HuH-7 (cell line): ENCODE measurements at places on chromosomes 4 and X.

DNA sequence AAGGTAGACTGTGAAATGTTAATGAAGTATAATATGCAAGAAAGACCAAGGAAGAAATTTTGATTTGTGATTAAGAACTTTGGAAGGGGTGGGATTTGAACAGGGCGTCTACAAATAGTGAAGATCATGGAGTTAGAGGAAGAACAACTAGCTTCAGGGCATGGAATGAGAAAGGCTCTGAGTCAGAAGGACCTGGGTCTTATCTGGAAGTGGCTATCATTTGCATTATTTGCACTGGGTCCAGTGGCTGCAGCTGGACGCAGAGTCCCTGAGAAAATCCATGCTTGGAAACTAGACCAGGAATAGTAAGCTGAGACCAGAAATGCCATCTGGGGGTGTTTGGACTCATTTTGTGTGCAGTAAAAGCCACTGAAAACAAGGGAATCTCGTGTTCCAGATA is 4.3 kb upstream of the LIMCH1 start:
- no peak for DNase-seq

- DNase-seq = no peak
These were observed 99.4 kb upstream of the PUDP start for GRCh38 chrX:7247346-7247745.

DNA sequence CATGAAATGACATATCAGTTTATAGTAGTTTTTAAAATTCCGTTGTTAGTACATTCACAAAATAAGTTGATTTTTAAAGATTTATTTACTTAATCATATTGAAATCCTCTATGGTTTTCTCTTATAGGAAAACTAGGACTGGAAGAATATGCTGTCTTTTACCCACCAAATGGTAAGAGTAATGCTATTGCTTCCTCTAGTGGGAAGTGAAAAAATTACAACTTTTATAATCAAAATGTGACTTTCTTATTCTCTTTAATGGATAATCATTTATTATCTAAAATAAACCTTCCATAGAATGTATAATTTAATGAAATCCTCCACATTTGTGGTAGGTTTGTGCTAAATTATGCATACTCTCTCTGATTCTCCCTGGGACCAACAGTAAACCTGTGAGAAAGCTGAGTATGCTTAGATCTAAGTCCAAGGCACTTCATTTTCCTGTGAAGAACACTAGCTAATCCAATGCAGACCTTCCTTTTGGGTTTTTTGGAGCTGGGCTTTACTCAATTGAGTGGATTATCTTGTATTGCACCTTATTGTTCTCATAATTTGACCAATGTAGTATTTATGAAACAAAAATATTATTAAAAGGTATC is 136.2 kb downstream of the TBC1D19 start:
- peak; percentile 12 for DNase-seq

DNA sequence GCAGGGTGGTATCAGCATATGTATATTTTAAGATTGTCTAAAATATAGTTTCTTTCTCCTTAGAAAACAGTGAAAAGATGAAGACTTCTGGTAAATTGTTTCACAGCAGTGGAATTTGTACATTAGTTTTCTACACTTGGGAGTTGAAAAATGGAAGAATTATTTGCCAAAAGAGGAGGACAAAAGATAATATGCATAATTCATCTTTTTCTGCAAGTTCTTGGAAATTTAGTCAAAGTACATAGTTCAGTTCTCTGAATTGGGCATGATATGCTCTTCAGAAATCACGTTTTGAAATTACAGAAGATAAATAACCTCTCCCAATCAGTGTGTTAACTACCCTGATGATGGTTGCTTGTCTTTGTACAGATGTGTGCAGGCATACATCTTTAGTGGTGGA is 47.0 kb downstream of the RBPJ start:
- no peak for DNase-seq

- no peak for DNase-seq
These were observed 11.2 kb downstream of the LGI2 start for GRCh38 chr4:25019501-25019900.

- no peak for DNase-seq
These were observed 83.3 kb downstream of the RLIM start for GRCh38 chrX:74531081-74531480.

DNA sequence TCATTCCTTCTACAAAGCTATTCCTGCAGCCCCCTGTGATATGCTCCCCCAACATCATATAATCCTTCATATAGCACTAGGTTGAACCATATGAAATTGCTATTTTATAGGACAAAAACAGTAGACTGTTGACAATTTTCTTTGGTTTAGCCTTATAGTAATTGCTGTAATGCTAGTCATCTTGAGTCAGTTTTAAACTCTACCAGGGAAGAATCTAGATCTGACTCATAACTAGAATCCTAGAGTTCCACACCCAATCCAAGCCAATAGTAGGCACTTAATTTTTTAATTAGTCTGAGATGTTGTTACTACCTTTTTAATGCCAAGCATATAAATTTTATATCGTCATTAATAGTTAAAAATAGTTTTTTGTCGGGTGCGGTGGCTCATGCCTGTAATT is 136.8 kb downstream of the CHRNA9 start:
- DNase-seq = no peak
